Fibroblast of skin of left biceps (primary cell): ENCODE measurements at places on chromosomes 16 and 17.

DNA sequence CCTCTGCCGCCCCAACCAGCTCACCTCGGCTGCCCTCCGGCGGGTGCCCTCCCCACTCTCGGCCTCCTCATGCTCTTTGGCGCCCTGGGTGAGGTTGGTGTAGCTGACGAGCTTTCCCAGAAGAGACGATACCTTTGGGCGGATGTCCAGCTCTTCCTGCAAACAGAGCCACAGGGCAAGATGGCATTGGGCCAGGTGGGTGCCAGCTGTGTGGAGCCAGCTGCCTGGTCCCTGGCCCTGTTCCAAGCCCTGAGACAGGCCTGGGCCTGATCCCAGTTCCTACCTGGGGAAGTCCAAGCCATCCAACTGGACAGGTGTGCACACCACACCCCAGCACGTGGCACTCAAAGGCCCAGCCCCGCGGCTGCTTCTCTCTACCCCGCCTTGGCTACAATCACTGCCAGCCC lies 6.9 kb downstream of the SLC12A4 start:
- DNase-seq: no peak

DNA sequence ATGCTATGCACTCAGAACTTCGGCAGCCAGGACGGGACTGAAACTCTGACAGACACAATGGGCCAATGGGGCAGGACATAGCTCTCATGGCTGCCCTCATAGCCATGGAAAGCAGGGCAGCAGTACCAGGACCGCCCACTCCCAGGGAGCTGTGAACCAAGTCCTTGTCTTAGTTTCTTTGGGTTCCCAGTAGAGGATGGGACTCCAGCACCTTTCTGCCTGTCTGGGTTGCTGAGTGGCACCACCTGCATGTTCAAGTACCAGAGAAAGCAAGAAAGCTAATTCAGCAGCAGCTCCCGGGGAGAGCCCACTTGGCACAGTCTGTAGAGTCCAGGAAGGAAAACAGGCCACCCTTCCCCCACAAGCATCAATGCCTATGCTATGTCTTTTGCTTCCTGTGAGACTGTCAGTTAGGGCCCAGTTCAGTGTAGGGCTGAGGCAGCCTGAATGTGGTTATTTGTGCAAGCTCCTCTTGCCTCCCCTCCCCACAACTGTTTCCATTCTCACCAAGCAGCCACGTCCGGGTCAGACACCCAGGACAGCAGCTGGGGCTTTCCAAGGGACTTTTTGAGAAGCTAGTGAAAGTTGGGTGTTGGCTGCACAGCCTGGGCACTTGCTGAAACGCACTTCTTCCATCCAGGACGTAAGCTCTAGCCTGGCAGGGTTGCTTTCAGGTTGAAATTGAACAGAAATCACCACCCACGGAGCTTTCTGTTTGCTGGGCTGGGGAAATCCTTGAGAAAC lies 7.8 kb downstream of the SUPT4H1 start:
- no peak for DNase-seq

- DNase-seq: no peak
Measured at GRCh38 chr17:4017377-4017776, 53.1 kb upstream of the ATP2A3 start.

DNA sequence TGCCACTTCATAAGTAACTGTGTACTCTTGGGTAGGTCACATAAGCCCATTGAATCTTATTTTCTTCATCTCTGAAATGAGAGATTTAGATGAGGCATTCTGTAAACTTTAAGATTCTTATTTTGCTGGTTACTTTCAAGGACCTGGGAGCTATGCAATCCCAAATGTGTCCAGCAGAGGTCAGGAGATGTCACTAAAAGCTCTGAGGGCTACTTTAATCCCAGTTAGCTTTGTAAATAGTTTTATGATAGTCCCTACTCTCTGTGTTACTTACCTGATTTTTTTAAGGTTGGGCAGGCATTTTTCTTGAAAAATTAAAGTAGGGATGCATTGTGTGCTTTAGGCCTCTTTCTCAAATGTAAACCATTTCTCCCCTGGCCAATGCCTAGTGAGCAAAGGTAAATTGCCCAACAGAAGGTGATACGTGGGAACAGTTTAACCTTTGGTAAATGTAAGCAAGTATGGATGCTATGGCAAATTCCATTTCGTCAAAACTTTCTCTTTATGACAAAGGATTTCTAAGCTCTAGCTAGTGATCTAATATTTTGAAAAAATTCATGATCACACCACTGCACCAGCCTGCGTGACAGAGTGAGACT lies 57.1 kb upstream of the WSB1 start:
- DNase-seq: peak; percentile 13

GRCh38 chr17:8466873-8467272 lies 31.2 kb downstream of the NDEL1 start:
- DNase-seq: no peak

- DNase-seq: no peak
Measured at GRCh38 chr17:36074365-36074764, 10.3 kb downstream of the CCL18 start.
